ENCODE measurements at places on chromosomes 16 and 17.

DNA sequence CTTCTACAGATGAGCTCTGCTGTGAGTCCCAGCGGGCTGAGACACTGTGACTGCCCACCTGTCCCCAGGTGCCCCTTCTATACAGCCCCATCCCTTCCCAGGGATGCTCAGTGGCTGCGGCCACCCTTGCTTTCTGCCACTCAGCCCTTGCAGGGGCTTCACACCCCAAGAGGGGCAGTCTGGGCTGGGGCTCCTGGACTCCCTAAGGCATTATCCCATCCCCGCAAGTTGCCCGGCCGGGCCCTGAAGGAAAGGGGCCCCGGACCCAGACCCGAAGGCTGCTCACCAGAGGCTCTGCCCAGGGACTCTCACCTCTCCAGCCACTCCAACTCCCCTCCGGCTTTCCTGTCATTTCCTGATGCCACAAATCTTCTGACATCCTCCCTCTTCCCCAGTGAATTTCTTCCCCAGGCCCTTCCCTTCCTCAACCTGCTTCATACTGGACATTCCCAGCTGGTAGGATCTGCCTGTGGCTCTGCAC, 88.5 kb upstream of the TOB1 start:
- DNase-seq = no peak

DNA sequence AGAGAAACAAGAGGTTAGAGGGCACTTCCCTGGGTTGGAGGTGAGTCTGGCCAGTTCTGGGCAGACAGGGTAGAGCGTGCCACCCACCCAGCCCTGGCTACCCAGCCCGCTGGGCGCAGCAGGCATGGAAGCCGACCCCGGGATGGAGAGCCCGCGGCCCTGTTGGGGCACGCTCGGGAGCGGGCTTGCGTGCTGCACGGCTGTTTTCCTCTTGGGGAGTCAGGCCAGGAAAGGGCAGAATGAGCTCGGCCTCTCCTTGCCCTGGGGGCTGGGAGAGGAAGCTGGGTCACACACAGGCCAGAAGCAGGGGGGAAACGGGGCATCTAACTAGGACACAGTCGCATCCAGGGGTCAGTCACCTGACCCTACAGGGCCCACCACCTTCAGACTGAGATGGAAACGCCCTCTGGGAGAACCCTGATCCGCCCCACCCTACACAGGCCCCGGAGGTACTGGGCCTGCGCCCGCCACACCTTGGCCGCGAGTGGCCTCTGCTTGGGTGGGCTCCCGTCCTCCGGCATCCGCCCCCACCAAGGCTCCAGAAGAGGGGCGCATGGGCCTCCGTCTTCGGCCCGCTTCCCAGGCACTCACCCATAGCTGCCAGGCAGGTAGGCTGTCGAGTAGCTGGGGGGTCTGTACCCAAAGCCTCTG, 1.2 kb downstream of the SOX15 start:
- DNase-seq = no peak

- DNase-seq = no peak
Measured at GRCh38 chr16:50808929-50809538, 67.1 kb downstream of the CYLD start.

GRCh38 chr16:65905331-65905730, 461.2 kb upstream of the CDH5 start:
- DNase-seq = no peak

GRCh38 chr17:65173976-65174683, 37.0 kb downstream of the RGS9 start:
- no peak for DNase-seq

- DNase-seq = no peak
Measured at GRCh38 chr16:66701026-66701425, 4.5 kb upstream of the CMTM4 start.

GRCh38 chr16:1556254-1556653, 22.8 kb downstream of the TMEM204 start:
- no peak for DNase-seq

GRCh38 chr16:85423631-85424030, 189.5 kb upstream of the GSE1 start:
- DNase-seq = no peak

- DNase-seq = no peak
Measured at GRCh38 chr16:84917492-84917891, 93.8 kb downstream of the ZDHHC7 start.

- no peak for DNase-seq
Measured at GRCh38 chr17:27975146-27976011, 67.1 kb upstream of the NLK start.

GRCh38 chr17:34709158-34709754, 129.9 kb downstream of the TMEM132E start:
- DNase-seq = no peak

DNA sequence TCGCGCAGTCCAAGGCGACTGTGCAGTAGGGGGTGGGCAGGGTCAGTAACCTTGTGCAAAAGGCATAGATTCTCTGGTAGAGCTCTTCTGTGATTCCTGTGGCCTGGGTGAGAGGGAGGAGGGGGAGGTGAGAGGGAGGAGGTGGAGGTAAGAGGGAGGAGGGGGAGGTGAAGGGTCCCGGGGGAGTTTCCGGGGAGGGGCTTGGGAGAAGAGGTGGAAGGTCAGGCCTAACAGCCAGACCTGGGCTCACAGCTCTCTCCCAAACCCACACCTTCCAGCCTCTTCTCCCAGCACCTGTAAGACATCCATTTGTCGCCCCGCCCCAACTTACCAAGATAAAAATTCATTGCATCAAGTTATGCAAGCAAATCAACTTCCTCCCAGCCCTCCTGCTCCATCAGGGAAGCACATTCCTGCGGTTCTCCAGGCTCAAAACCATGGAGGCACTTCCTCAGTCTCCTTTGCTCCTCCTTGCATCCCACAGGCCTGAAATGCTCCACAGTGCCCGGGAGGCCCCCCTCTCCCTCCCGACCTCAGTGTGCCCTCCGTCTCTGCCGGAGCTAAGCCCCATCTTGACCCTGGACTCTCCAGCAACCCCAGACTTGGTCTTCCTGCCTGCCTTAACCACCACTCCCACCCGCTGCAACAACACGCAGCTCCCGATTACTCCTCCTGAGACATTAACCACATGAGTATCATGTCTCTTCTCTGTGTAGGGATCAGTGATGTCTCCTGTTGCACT, 30.5 kb downstream of the PIK3R6 start:
- no peak for DNase-seq

DNA sequence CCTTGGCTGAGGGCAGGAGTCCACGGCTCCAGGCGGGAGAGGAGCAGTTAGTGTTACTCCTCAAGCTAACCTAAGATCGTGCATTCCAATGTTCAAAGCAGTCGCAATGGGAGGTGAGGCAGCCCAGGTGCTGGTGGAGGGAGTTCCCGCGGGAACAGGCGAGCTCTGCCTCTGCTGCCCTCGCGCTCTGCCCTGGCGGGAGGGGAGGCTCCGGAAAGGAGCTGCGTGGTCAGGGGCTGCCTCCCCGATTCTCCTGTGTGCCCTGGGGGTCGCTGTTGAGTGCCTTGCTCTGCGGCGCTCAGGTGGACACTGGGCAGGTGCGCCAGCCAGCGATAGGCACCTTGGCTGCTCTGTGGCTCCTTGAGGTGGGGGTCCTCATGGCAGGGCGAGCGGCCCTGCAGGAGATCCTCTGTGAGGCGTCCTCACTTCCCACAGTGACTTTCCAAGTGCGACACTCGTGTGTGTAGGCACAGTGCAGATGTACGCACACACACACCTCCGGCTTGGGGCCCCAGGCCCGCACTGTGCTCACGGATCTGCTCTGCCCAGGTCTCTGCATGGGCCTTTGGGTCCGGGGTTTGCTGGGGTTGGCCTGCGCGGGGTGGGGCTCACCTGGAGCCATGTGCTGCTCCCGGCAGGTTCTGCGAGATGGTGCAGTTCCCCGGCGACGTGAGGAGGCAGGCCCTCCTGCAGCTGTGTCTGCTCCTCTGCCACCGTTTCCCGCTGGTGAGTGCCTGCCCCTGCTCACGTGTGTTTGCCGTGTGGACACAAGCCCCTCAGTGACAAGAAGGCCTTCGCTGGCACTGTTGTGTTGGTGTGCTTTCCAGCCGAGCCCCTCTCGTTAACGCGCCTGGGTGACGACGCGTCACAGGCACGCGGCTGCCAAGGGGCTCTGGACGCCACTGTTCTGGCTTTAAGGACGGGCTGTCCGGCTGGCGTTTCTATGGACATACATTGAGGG, 97.9 kb upstream of the ZNF750 start:
- DNase-seq = no peak

DNA sequence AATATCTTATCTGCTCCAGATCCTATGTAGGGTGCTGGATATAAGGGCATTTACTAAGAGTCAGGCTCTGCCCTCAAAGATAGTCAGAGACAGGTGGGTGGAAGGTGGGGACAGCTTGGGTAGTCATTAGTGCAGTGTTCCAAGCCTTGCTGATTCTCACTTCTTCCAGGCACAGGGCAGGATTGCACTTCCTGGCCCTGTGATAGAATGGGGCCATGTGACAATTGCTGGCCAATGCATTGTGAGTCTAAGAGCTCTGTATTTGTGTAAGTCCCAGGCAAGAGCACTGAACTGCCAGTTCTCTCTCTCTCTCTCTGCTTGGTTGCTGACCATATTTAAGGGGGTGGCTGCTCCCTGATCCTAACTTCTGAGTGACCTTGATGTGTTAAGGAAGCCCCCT, 112.1 kb downstream of the C16orf78 start:
- DNase-seq = no peak

- no peak for DNase-seq
Measured at GRCh38 chr17:75006653-75007052, 5.8 kb upstream of the MRPL58 start.

DNA sequence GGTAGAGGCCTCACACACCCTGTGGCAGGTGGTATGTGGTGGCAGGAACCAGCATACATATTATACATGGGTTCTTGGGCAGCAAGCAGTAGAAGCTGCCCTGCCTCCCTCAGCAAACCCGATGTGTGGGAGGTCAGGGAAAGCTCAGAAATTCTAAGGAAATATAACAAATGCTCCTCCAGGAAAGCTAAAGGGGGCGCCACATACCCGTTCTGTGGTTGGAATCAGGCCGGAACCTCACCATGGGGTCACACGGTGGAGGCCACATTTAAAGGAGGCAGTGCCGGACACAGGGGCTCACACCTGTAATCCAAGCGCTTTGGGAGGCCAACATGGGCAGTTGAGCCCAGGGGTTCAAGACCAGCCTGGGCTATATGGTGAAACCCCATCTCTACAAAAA, 12.4 kb upstream of the KATNB1 start:
- no peak for DNase-seq

DNA sequence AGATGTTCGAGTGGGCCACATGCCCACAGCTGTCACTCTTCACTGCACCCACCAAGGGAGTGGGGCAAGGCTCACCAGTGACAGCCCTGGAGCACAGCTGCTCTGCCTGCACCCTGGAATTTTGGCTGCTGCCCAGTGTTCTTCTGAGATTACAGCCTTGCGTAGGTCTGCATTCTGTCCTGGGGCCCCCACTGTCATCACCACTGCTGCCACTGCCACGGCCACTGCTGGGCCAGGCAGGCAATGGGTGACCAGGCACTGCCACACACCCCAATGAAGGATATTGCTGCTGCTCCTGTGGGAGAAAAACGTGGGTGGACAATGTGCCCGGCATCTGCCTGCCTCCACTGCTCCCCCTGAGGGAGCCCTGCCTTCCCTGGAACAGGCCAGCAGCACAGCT, 1717.0 kb downstream of the TP53TG3F start:
- DNase-seq = no peak

- no peak for DNase-seq
Measured at GRCh38 chr16:57855188-57855587, 52.9 kb upstream of the KIFC3 start.

GRCh38 chr17:39027455-39028035, 60.3 kb upstream of the FBXO47 start:
- no peak for DNase-seq

DNA sequence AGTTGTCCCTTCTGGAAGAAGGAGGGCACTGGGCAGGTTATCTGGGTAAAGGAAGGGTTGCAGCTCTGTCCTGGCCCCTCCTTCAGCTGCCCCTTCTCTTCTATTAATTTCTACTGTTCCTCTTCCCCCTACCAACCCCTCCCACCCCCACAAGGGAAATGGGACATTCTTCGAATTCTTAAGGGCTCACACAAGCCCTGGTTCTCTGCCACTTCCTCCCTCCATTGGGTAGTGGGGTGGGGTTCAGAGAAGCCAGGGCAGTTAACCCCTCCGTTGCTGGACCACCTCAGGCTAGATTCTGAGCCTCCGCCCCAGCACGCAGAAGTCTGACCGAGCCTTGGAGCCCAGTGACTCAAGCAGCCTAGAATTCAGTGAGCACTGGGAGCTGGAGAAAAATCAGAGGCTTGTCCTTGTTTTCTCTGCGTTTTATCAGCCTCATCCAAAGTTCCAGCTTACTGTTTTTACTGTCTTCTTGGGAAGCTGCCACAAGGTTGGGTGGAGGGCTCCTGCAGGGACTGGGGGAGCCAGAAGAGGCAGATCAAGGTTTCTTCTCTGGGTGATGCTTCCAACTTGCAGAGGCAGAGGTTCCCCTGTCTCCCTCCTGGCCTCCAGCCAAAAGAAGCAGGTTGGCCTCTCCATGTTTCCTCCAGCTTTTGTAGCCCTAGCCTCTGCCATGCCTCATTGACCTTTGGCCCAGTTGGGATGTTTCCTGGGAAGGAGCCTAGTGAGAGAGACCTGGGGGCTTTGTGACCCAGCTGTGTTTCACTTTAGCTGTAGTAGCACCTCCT, 10.2 kb downstream of the LASP1 start:
- no peak for DNase-seq

GRCh38 chr16:57512296-57513001, 23.9 kb downstream of the CCDC102A start:
- DNase-seq = no peak

GRCh38 chr16:16100631-16101030, 122.7 kb downstream of the ABCC6 start:
- no peak for DNase-seq

- no peak for DNase-seq
Measured at GRCh38 chr17:263773-264172, 82.3 kb upstream of the DOC2B start.

DNA sequence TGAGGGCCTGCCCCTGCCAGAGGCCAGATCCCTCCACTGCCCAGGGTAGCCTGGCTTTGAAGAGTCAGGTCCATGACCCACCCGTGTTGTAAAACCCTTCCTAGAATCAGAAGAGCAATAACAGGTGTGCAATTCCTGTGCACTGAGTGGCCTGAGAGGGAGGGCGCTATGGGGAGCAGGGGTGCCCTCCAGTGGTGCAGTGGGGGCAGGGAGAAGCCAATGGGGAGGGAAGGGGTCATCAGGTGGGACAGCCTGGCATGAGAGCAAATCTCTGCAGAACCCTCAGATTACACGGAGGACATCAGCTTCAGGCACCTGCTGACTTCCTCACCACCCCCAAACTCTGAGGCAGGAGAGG, 72.9 kb upstream of the ZNF469 start:
- no peak for DNase-seq

Measured in CD4-positive, alpha-beta T cell treated with Interferon gamma for 1 hour (primary cell).